ENCODE measurements at places on chromosomes 3 and 15.

DNA sequence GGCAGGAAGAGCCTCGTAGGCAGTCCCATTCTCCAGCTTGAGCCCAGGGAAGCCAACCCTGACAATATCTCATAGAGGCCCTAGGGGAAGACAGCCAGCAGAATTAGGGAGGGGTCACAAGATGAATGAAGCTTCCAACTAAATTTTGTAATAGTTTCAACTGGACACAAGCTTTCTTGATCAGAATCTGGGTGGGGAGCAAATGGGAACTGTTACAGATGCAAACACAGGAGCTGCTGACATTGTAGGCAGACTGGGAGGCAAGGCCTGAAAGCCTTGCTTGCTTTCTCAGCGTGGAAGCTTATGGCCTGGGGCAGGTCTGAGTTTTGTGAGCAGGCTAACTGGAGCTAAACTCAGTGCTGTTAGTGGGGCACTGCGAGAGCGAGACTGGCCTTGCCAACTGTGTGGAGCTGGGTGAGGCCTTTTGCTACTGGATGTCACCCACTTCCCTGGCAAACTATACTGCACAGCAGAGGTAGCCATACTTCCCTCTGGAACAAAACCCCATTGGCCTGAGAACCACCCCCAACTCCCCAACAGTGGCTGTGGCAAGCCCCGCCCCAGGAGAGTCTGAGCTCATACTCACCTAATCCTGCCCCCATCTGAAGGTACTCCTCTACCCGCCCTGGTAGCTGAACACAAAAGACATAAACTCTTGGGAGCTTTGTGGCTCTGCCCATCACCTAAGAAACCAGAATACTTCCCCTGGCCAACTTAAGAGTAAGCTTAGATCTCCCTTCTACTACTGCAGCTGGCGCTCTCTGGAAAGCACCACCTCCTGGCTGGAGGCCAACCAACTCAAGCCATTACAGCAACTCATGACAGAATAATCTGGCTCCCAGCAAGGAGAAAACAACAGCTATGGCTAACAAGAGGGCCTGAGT lies 42.9 kb downstream of the CFAP20DC start:
- DNase-seq: no peak

DNA sequence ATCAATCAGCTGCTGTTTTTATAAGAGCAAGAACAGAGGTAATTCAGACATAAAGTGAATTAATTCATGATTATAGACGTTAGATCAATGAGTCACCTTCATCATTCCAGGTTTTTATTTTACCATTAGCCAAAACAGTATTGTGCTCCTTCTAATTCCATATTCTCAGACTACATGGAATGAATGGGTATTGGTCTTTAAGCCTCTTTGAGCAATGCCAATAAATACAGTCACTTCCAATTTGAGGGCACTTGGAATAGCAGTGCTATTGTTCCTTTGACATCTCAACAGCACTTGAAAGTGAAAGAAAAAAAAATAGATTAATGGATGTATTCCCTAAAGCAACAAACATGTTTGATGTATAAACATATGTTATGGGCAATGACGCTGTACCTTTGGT lies 830.9 kb upstream of the CFAP20DC start:
- DNase-seq: no peak

DNA sequence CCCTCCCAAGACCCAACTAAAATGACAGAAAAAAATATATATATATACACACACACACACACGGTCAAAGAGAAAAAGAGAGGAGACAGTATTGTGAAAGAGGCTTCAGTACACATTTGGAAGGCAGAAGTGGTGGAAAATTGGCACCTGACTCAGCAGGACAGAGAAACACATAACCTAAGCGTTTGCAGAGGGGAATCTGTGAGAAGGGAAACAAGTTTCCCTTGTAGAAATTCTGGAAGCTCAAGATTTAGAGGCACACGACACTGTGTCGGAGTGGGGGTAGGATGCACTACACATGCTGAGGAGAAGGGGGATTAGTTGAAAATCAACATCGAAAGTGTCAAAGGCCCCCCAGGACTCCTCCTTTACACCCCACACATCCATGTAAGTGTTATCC lies 53.1 kb downstream of the PAK2 start:
- DNase-seq: no peak

GRCh38 chr3:79125313-79125984 lies 642.3 kb downstream of the ROBO1 start:
- DNase-seq: no peak

GRCh38 chr15:72117486-72118016 lies 399 bp downstream of the MYO9A start:
- DNase-seq: peak; percentile 50

DNA sequence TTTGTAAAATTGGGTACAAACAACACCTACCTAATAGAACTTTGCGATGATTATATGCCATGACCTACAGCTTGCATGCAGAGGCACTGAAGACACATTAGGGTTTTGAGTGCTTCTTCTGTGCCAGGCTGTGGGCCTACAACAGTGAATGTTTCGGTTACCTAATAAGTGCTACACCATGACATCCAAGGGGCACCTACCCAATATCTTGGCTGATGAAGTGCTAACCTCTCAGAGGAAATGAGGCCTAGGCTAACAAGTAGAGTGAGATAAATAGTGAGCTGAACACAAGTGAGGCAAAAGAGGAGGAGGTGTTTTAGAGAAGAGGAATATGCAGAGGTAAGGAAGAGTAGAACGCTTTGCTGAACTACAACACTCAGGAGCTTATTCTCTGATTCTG lies 12.2 kb upstream of the RASGRP1 start:
- DNase-seq: no peak

- DNase-seq: no peak
Observed at GRCh38 chr3:13296662-13297061, 123.5 kb downstream of the NUP210 start.

GRCh38 chr3:24958271-24958670 lies 463.6 kb upstream of the THRB start:
- no peak for DNase-seq

GRCh38 chr3:100127792-100128191 lies 13.5 kb upstream of the FILIP1L start:
- no peak for DNase-seq

- DNase-seq: no peak
Observed at GRCh38 chr3:139527265-139527664, 12.3 kb downstream of the RBP1 start.
